ENCODE measurements at places on chromosomes 7 and 10.

DNA sequence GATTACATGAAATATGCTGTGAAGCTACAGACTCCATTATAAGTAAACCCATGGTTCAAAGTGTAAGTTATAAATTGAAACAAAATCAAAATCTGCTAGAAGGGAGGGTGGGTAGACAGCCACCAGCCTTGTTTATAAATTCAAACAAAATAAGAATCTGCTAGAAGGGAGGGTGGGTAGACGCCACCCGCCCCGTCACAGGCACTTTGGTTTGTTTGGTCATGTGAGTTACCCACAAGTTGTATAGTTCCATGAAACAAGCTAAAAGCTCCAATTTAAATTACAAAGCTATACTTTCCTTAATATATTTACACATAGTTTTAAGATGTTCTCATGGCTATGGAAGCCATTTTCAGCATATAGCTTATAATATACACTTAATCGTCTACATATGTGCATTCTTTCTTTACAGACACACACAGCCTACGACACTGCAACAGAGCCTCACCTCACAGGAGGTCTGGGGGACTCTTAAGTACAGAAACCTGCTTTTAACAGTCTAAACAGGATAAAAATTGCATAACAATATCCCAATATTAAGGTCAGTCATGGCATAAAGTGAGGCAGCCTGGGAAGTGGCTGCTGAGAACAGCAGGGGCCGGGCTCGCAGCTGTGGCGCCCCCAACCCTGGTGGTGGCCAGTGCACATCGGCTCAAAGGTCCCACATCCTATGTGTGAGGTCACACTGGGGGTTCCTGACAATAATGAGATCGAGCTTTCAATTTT, 28.1 kb upstream of the NCAPG2 start:
- DNase-seq: no peak

DNA sequence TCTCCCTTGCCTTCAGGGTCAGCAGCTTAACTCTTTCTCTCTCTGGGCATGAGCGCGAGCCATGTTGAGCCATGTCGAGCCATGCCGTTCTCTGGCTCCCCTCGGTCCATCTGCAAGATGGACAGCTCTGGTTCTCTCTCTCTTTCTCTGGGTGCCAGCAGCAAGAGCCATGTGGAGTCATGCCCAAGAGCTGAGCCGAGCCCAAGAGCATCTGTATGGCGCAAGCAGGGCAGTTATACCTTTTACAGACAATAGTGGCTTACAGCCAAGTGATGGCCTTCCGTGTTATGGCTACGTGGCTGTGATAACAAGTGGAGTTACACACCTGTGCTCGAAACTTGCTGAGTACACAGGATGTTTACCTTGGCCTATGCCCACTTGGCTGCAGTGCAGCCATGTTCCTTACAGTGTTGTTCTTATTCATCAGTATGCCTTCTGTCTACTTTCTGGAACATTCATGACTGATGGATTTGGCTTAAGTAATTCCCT, 327.7 kb downstream of the GLRX3 start:
- DNase-seq: no peak

GRCh38 chr10:35640474-35640873, 1.6 kb downstream of the FZD8 start:
- no peak for DNase-seq

DNA sequence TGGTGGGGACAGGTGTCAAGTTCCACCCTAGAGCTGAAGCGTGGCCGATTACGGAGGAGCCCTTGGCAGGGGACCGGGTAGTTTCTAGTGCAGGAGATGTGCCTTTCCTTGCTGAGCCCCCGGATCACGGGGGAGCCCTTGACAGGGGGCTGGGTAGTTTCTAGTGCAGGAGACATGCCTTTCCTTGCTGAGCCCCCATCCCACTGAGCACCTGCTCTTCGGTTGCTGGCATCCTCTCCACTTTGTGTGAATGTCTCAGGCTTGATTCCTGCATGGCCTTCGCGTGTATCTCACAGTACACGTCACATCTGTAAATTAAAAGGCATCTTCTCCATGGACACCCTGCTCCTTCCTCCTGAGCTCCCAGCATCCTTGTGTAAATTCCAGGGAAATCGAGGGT, 263.5 kb downstream of the ADARB2 start:
- DNase-seq: no peak

GRCh38 chr7:55022002-55022985, 3.5 kb downstream of the EGFR start:
- DNase-seq: no peak

DNA sequence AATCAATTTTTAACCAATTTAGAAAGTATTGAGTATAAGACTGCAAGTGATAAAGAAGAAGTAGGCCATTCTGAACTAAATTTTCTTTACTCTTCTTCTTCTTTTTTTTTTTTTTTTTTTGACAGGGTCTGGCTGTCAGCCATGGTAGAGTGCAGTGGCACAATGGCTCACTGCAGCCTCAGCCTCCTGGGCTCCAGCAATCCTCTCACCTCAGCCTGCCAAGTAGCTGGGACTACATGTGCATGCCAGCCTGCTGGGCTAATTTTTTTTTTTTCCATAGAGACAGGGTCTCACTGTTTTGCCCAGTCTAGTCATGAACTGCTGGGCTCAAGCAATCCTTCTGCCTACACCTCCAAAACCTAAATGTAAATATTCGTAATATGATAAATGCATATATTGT, 63.2 kb downstream of the DGKB start:
- DNase-seq: no peak

DNA sequence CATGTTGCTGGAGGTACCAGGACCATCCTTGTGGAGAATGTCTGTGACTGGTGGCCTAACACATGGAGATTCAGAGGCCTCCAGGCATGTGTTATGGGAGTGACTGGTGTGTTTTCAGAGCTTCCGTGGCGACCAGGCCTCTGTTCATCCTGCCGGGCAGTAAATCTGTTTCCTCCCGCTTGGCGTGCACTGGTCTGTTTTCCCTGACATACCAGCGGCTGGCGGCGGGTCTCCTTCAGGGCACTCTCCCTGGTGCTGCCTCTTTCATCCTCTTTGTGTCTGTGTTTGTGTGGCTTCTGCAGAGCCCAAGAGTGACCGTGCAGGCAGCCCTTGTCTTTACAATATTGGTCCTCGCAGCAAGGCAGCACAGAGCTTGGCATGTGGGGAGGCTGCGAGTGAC, 385.1 kb upstream of the MKI67 start:
- DNase-seq: no peak

DNA sequence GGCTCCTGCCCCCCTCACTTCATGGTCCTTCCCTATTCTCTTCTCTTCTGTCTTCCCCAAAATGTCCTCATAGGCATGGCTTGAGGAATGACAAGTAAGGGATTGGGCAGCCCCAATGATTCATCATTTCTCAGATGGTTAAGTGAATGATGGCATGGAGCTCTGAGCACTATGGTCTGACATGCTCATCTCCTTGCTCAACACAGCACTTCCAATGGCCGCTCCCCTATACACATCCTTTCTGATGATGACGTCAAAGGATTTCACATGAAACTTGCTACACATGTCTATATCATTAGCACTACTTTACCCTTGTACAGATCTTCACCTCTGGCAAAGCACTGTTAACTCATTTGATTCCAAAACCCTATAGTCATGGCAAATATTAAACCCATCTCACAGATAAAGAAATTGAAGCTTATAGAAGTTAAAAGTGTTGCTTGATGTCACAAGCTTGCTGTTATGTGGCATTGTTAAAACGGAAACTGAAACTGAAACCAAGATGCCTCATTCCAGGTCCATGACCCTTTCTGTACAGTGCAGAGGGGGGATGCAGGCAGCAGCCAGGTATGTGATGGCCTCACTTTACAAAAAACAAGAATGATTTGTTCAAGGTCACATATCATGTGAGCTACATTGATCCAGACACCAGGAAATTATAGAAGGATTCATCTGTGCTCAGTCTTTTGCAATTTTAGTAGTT, 90.0 kb upstream of the PLXNA4 start:
- no peak for DNase-seq

DNA sequence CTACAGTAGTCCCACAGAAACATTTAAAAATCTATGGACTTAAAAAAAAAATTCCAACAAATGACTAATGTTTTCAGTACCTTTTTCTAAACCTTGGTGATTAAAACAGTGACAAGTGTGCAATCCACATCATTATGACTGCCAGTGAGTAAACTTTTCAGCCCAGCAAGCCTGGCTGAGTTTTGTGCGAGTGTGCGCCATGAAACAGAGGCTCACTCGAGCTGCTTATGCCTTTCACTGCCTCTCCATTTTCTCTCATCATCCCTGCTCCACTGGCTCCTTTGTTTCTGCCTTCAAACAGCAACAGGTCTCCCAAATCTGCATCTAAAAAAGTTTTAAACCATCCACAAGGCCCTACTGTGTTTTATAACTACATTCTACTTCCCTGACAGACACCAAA, 105.8 kb downstream of the USP6NL start:
- DNase-seq: no peak

DNA sequence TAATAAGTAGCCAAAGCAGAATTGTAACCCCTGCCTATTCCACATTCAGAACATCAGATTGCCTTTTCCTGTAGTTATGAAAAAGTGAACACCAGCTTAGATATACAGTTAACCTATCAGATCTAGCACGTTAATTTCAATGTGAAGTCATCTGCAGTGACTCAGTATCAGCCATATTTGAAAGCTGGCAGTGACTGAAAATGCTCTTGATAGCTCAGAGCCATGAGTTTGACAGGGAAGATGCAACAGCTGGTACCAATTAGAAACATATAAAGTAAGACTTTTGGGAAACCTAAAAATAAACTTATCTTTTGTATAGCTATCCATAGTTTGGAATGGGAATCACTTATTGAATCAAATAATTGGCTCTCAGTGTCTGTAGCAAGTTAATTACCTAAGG, 284.1 kb upstream of the NPSR1 start:
- no peak for DNase-seq

Measured in stimulated activated CD4-positive, alpha-beta T cell treated with anti-CD3 and anti-CD28 coated beads, Interleukin-1b, Interleukin-23, amount 100 ng/mL, for 1 hour (primary cell).